Psoas muscle (tissue), 8 donors: ENCODE measurements at places on chromosomes 4 and X.

- H3K4me1 ChIP-seq: no peaks in the 10 kb centered on the region
- H3K27ac ChIP-seq: no peak overlapping the region
- no peaks in the 10 kb centered on the region for H3K36me3 ChIP-seq
- H3K4me3 ChIP-seq: no peak overlapping the region
Measured at GRCh38 chr4:25702848-25703247, 47.2 kb downstream of the SLC34A2 start.

DNA sequence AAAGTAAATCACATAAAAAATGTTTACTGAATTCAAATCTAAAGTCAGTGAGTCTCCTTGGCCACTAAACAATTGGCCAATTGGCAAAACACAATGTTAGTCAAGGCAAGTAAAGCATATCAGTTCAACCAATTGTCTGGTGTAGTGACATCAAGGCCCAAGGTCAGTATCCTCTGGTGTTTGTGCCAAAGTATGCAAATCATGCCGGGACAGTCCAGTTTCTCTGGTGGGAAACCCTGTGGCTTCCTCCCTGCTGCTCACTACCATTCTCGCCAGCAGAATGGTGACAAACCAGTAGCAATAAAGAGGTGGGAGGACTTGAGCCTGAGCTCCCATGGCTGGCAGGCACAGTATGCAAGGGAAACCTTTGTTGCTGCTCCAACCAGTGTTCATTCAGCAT, 314.9 kb upstream of the FGF13 start:
- H3K27ac ChIP-seq: no peak overlapping the region
- H3K36me3 ChIP-seq: no peaks in the 10 kb centered on the region
- no peaks in the 10 kb centered on the region for H3K27me3 ChIP-seq
- no peaks in the 10 kb centered on the region for H3K4me1 ChIP-seq
- H3K4me3 ChIP-seq: no peak overlapping the region
- no peak for DNase-seq

- H3K36me3 ChIP-seq: no peaks in the 10 kb centered on the region
- H3K4me3 ChIP-seq: no peak overlapping the region
- DNase-seq: no peak
- H3K4me1 ChIP-seq: no peaks in the 10 kb centered on the region
- H3K27me3 ChIP-seq: no peaks in the 10 kb centered on the region
- no peak overlapping the region for H3K27ac ChIP-seq
Measured at GRCh38 chr4:45082101-45082500, 355.7 kb upstream of the GNPDA2 start.

DNA sequence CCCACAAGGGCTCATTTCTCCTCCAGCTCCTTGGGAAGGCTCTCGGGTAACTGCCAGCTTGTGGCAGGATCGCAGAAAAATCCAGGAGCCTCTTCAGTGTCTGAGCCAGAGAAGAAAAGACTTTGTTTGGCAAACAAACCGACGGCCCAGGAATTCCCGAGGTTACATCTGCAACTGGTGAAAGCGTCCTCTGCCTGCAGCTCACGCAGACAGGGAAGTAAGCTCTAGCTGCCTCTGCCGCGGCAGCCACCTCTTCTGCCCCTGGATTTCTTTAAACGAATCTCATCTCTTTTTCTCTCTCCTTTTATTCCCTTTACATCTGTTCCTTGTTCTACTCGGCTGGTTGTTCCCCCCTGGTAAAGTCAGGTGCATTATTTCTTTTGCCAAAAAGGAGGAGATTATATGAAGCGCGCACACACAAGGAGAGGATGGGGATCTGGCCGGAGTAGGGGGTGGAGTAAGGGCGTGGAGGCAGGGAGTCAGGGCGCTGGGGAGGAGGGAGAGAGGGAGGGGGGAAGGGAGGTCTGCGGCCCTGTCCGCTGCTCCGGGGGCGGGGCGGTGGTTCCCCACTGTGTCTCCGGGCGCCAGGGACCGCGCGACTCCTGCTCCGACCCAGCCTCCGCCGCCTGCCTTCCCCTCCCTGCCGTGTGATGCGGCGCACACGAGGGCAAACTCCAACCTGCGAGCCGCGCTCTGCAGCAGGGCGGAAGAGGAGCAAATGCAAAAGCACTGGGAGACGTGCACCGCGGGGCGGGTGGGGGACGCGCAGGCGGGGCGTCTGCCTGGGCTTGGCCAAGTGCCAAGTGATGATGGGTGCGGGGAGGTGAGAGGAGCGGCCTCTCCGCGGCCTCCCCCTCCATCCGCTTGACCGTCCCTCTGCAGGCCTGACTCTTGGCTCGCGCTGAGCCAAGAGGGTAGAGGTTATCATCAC, at the start of gene DCHS2:
DCHS2 (minus strand) TSS at position 459 of the 931 bp plus-strand sequence; CDS start at position 15, 444 bp downstream.
- peak within 1 kb of the TSS; percentile 49 for H3K4me3 ChIP-seq
- no peak within 1 kb of the TSS for H3K27ac ChIP-seq
- H3K4me1 ChIP-seq: no peaks in the 10 kb centered on the region
- H3K36me3 ChIP-seq: no peaks in the 10 kb centered on the region
- peaks cover 15% of the 10 kb centered on the region for H3K27me3 ChIP-seq
- peak; percentile 59 for DNase-seq

- H3K4me1 ChIP-seq: peaks cover 14% of the 10 kb centered on the region
- no peaks in the 10 kb centered on the region for H3K27me3 ChIP-seq
- H3K36me3 ChIP-seq: no peaks in the 10 kb centered on the region
- peak overlapping the region; percentile 39 for H3K27ac ChIP-seq
- DNase-seq: no peak
- H3K4me3 ChIP-seq: no peak overlapping the region
Measured at GRCh38 chr4:8507196-8507570, 66.6 kb downstream of the TRMT44 start.

- H3K27ac ChIP-seq: no peak overlapping the region
- no peaks in the 10 kb centered on the region for H3K27me3 ChIP-seq
- H3K36me3 ChIP-seq: no peaks in the 10 kb centered on the region
- DNase-seq: no peak
- H3K4me1 ChIP-seq: no peaks in the 10 kb centered on the region
Measured at GRCh38 chr4:24917076-24917856, 4.4 kb upstream of the CCDC149 start.

DNA sequence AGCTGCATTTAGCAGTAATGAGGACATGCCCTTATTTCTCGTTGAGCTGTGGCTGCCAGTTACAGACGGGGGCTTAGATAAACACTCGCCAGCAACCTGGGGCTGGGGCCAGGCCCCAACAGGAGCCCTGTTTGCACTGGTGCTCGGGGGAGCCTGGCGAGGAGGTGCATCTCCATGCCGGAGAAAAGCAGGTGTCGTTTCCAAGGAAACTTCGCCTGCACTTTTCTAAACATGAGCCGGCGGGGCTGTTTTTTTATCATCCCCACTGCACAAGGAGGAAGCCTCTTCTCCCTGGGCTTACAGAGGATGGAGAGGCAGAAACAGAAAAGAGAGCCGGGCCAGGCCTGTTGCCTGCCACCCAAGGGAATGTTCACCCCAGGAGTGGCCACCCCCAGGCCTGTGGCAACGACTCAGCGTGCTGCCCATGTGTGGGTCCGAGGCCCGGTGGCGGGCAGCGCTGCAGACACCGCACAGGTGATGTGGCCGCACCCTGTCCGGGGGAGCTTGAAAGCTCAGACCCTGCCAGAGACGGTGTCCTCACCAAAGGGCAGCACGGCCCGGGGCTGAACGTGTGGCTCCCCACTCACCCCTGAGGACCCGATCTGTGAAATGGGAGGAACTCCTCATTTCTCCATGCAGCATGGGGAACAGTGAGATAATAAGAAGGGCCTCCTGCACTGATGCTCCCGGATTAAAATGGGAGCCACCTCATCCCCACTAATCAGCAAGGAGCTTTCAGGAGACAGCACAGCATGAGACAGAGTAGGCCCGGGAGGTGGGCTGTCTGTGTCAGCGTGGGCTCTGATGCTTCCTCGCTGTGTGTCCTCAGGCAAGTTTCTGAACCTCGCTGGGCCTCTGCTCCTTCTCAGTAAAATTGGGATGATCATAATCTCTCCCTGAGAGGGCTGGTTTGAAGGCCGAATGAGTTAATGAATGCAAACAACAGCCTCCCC, 33.8 kb upstream of the ADRA2C start:
- no peaks in the 10 kb centered on the region for H3K4me1 ChIP-seq
- H3K4me3 ChIP-seq: no peak overlapping the region
- no peaks in the 10 kb centered on the region for H3K36me3 ChIP-seq

- no peak overlapping the region for H3K27ac ChIP-seq
- no peak overlapping the region for H3K4me3 ChIP-seq
- DNase-seq: no peak
- H3K36me3 ChIP-seq: no peaks in the 10 kb centered on the region
Measured at GRCh38 chrX:13875572-13875971, 58.7 kb upstream of the GPM6B start.

GRCh38 chrX:136736690-136737089, 44.0 kb downstream of the ARHGEF6 start:
- no peak for DNase-seq
- H3K4me3 ChIP-seq: no peak overlapping the region
- peak overlapping the region; percentile 59 for H3K27ac ChIP-seq

DNA sequence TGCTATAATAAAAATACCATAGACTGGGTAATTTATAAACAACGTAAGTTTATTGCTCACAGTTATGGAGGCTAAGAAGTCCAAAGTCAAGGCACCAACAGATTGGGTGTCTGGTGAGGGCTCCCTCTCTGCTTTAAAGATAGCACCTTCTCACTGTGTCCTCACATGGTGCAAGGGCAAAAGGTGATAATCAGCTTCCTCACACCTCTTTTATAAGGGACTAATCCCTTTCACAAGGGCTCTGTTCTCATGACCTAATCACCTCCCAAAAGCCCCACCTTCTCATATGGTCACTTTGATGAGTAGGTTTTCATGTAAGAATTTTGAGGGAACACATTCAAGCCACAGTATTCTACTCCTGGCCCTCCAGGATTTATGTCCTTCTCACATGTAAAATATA, 641.7 kb upstream of the ATOH1 start:
- DNase-seq: no peak
- no peaks in the 10 kb centered on the region for H3K36me3 ChIP-seq
- H3K27me3 ChIP-seq: no peaks in the 10 kb centered on the region
- H3K27ac ChIP-seq: no peak overlapping the region

DNA sequence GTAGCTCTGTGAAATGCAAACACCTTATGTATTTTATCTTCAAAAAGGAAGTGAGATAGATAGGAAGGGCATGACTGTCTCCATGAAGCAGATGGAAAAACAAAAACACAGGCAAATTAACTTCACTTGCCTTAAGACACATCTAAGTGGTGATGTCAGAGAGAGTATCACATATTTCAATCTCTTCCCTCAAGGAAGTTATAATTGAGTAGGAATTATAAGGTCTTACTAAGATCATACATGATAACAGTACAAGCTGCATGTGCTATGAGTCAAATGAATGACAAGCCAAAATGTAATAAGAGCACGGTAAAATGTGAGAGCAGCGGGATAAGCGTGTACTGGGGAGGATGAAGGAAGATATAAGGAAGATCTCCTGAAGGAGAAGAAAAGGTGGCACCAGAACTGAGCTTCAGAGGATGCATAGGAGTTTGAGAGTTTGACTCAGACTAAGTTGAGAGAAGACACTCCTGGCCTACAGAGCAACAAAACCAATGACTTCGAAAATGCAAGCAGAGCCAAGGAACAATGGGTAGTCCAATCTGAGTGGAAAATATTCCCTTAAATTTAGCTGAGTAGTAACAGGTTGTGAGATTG, 43.3 kb upstream of the GALNT7 start:
- H3K27ac ChIP-seq: no peak overlapping the region
- no peak for DNase-seq
- no peaks in the 10 kb centered on the region for H3K36me3 ChIP-seq
- H3K27me3 ChIP-seq: no peaks in the 10 kb centered on the region
- H3K4me1 ChIP-seq: no peaks in the 10 kb centered on the region
